ENCODE measurements at places on chromosomes 1 and 21.

GRCh38 chr1:52727114-52727586, 897 bp downstream of the ZYG11B start:
- no peak for DNase-seq

DNA sequence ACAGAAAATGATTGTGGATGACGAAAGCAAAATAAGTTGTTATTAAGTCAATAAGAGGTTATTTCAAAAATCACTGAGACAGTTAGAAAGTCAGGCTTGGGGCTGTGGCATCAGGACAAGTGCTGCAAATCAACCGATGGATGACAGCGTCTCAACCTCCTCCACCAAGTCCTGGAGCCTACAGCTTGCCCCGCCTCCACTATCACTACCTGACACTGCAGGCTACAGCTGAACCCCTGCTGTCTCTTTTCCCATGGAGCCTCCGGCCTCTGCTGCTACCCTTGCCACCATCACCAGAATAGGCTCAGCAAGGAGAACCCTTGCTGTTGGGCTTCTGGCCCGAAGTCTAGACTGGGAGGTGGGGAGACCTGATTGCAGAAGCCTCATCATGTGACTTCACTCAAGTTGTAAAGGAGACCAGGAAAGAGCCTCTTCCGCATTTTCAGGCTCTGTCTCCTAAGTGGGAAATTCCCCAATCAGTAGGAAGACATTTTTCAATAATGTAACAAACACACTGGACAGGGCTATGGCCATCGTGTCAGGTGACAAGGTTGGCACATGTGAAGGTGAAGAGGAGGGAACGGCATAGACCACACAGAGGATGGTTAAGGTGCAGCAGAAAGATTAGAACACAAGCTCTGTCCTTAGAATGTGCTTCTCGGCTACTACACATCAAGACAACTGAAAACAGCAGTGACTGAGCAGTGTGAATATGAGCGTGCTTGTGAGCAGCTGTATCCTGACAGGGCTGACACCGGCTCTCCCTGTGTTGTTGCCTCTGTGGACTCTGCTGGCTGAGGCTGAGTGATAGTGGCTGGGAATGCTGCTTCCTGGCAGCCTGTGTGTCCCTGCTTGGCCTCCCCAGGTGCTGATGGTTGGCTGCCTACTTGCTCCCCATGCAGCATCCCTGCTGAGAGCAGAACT, 660.7 kb downstream of the PTPRU start:
- no peak for DNase-seq

DNA sequence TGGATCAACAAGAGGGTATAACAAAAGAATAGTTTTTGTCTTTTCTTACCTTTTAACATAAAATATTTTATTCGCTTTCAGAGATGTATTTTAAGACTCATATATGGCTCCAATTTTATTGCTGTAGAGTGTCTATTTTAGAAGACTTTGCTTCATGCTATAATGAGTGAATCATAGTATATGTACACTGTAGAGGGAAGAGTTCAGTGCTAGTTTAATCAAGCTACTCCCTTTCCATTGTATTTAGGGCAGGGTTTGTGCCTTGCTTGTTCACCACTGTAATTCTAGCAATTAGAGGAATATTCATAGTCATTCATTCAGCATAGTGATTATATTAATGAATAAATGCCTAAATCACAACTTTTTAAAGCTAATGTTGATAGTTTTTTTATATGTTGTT, 78.8 kb downstream of the CEP350 start:
- no peak for DNase-seq

DNA sequence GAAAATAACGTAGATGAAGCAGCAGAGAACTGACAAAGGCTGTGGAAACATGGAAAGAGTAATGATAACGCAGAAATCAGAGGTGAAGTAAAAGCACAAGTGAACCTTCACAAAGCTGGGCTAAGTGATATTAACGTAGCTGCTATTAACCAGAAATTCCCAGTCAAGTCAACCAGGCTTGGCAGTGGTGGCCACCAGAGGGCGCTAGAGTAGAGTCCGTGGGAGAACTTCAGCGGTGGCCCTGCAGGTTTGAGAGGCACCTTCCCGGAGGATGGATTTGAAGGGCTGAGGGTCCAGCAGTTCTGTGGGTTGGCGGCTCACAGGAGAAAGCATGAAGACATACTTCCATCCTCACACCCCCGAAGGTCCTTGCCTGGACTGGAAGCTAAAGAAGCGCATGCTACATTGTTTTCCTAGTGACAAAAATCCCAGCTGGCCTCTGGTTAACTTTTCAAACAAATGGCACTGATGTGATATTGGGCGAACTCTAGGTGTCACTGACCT, 81.7 kb upstream of the ZNF648 start:
- peak; percentile 88 for DNase-seq

DNA sequence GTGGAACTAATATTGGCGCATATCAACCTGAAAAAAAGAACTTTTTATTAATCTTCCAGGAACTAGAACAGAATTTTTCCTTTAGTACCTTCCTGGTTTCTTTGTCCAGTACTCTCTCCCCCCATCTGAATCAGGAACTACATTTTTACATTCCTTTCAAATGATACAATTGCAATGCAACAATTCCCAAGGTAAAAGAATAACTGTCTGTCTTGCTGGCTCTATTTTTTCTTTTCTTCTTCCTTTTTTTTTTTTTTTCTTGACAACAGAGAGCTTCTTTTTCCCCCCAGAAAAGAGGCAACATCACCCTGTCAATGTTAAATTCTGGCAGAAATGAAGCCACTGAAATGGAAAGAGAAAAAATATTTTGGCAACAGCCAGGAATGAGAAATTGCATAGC, 4.5 kb upstream of the CD101 start:
- no peak for DNase-seq

DNA sequence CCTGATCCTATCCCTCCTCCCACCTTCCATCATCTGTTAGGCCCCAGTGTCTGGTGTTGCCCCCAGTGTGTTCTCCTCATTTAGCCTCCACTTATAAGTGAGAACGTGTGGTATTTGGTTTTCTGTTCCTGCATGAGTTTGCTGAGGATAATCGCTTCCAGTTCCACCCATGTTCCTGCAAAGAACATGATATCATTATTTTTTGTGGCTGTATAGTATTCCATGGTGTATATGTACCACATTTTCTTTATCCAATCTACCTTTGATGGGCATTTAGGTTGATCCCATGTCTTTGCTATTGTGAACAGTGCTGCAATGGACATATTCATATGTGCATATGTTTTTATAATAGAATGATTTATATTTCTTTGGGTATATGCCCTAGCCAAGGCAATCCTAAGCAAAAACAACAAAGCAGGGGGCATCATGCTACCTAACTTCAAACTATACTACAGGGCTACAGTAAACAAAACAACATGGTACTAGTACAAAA, 142.9 kb downstream of the TNFSF18 start:
- no peak for DNase-seq

DNA sequence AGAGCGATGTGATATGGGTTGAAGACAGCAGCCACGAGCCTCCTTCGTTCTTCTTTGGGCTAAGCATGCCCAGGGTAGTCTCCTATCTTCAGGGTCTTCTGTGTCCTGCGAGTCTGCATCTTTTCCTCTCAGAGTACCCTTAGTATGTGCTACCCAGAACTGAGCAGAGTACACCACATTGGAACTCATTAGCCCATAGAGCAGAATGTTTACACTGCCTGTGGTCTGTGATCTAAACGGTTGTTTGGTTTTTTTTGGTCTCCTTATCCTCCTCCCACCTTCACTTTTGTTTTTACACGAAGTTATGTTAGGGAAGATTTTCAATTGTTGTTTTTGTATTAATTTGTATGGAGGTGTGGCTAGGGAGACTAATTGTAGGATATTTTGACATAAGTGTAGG, 126.4 kb downstream of the NEK7 start:
- DNase-seq = no peak

GRCh38 chr1:71324671-71325267, 243.9 kb upstream of the ZRANB2 start:
- no peak for DNase-seq

DNA sequence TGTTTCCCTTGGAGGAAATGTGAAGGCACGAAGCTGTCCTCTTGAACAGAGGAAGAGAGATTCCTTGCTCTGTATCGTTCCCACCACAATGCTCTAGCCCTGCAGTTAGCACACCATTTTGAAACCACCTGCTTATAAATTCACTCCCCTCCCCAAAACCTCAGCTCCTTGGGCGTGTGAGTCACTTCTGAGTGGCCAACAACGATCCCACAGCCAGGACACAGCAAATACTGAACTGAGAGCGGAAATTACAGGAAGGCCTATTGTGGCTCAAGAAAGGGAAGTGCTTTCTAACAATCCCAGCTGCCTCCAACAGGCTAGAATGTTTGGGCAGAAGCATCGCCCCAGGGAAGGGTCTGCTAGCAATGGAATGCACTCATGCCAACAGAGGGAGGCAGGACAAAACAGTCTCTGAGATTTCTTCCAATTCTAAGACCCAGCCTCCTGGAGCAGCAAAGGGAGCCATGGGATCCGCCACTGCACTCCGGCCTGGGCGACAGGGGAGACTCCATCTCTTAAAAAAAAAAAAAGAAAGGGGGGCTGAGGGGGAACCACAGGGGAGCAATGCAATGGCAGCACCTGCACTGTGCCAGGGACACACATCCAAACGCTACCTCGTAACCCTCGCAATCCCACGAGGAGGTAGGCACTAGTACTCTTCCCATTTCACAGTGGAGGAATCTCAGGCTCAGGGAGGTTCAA, 1.9 kb downstream of the TMEM53 start:
- DNase-seq = no peak

- no peak for DNase-seq
These were observed 276.0 kb upstream of the NR5A2 start for GRCh38 chr1:199751506-199751905.

DNA sequence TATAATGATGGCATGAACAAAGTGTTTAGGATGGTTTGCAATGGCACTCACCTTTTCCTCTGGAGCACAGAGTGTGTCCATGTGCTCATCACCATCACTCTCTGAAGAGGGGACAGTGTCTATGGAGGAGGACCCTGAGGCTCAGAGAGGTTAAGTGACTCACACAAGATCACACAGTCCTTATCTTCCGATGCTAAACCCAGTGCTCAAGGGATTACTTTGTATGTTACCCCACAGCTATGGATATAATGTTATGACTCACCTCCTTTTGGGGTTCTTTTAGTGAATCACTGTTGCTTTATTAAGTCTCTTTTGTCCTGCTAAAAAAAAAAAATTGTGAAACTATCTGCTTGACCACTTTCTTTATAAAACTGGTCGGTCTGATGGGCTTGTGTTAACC, 67.6 kb downstream of the TENT5C start:
- no peak for DNase-seq

- no peak for DNase-seq
These were observed 88.8 kb downstream of the RGL1 start for GRCh38 chr1:183893561-183894289.

DNA sequence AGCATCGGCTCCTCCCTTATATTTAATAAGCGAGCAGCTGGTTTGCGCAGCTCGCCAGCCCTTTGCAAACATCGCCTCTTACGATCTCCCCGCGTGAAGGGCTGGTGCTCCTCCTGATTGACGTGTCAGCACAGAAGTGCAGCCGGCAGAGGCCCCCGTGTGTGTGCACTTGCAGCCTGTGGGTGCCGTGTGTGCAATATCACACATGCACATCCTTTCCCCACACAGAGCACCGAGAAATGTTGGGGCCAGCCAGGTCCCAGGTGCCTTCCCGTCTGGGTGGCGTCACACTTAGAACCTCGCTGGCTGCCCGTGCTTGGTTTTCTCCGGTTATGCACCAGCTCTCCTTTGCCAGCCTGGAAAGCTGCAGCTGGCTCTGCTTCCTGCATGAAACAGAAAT, 126.6 kb upstream of the AJAP1 start:
- no peak for DNase-seq

GRCh38 chr1:94596260-94596659, 54.7 kb upstream of the F3 start:
- no peak for DNase-seq

GRCh38 chr1:119531606-119532323, 24.8 kb downstream of the HSD3B1 start:
- no peak for DNase-seq

DNA sequence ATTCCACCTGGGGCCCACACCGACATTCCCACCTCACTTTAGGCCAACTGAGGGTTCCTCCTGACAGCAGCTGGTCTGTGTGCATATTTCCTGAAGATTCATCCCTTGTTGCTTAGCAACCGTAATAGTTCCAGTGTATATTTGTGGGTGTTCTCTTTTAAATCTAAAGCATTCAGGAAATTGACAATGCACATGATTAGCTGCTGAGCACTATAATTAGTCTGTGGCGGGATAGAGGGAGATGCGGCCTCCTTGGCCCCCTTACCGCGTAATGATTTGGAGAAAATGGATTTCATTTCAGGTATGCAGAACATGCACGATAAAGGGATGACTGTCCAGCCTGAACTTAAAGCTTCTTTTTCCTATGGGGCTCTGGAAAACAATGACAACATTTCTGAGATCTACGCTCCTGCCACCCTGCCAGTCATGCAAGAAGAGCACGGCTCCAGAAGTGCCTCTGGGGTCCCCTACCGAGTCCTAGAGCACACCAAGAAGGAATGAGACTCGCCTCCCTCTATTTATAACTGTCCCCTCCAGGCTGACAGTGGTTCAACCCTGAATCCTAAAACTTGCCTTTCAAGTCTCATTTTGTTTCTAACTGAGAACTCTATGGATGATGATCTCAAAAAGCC, 33.8 kb upstream of the RCAN3 start:
- no peak for DNase-seq

DNA sequence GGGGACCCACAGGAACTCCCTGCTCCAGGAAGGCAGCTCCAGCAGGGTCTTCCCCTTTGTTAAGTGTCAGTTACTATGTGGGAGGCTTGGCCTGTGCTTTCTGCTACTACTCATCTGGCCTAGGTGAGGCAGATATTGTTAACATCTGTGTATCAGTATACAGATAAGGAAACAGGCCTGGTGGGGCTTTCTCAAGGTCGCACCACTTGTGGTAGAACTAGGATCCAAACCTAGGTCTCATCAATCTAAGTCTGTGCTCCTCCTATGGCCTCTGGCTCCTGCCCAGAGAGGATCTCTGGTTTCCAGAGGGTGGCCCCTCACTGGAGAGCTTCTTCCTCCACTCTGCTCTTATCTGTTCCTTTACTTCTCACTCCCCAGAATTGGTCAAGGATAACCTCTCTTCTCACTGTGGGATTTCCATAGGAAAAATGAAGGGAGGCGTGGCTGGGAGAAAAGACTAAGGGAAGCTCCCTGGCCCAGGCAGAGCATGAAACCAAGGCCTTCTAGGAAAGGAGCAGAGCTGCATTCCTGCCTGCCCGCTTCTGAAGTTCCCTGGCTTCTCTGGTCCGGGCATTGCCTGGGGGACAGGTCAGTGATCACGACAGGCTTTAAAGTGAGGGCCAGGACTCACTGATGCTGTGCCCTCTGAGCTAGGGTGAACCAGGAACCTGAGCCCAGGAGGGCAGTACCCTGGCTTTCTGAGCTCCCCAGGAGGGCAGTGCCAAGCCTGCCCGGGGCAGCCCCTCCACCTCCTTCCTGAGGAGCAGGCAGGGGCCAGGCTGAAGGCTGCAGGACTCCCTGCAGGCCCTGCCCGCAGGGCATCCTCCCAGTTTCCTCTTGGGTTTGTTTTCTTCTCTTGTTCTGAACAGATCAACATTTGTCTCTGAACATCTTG, 5.8 kb downstream of the KCNC4 start:
- DNase-seq = no peak
